Type B pancreatic cell (in vitro differentiated cells): ENCODE measurements at places on chromosomes 5 and 9. TPM values are rescaled to one million over a fixed set of nuclear protein-coding genes. Genes with fewer than 3 reads are reported as not detected.

DNA sequence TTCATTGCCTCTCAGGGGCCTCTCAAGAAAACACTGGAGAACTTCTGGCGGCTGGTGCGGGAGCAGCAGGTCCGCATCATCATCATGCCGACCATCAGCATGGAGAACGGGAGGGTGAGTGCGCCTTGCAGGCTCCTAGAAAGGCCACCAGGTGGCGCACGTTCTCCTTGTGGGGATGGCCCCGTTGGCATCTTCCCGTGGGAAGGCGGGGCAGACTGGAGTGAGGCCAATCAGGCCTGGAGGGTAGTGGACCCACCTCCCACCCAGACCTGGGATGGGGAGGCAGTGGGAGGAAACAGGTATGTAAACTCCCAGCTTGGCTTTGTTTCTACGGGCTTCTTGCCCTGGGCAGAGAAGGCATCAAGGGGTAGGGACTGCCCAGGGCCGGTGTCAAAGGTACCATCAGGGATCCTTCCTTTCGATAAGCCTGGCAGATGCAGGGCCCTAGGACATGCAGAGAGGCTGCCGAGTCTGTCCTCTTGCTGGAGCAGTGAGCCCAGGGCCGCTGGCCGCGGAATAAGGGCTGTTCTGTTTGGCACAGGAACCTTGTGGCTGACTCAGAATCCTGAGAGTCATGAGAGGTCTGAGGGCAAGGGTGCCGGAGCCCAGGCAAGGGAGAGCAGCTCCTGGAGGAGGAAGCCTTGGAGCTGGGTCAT is 18.9 kb upstream of the SPTLC1 start:
- peak; percentile 85 for DNase-seq

Gene SHC3
- 4.8 and 5.3 TPM in 2 replicates for total RNA-seq

Gene SLC28A3
- total RNA-seq: 2.4 and 7.2 TPM in 2 replicates

Gene LHX6
- 0.48 and 10.0 TPM in 2 replicates for total RNA-seq

Gene ADGRV1
- total RNA-seq: 13.6 and 29.5 TPM in 2 replicates

DNA sequence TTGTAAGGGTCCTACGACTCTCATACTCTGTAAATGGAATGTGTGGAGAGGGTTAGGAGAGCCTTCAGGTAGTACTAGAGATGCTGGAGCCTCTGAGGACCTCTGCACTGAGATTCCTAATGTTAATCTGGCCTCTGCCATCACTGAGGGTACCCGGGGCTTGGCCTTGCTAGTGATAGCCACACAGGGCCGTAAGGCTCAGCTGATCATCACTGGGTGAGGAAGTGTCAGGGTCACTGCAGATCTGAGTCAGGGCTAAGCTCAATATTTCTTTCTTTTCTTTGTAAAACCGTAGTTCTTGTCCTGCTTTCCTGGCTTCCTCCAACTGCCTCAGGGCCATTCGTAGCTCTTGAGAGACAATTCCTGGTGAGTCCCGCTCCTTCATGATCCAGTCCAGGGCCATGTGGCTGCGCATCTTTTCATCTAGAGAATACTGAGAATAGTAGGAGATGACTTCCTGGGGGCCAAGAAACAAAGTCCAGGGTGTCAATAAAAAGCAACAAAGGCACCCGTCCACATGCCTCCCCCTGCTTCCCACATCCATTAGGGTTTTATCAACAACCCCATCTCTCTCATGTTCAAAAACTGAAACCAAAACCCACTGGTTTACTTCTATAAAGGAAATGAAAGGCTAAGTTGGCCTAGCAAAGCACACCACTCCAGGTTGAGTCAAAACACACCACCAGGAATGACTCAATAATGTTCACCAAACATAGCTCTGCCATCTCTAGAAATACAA is 47.7 kb downstream of the LIX1 start:
- DNase-seq: no peak

GRCh38 chr9:98206754-98207153 is 14.3 kb upstream of the CORO2A start:
- no peak for DNase-seq

Gene SLC36A3
- not detected in 2 replicates for total RNA-seq

Gene PKD2L2
- not detected in 2 replicates for total RNA-seq
